Activated CD4-positive, alpha-beta T cell treated with anti-CD3 and anti-CD28 coated beads for 24 hours (primary cell): ENCODE measurements at places on chromosomes 13 and 19.

DNA sequence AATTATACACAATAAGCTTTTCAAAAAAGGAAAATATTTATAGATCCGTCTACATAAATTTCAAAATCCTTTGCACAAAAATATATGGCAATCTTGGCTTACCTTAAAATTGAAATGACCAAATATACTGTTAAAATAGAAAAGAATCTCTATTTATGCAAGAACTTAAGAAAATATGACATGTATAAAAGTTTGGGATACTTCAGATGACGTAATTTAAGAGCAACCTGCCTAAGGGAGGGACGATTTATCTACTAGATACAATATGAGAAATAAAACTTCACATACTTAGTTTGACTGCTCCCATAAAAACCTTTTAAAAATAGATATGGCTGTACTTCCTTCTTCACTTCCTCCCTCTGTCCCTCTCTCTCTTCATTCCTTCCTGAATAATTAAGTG is 587.3 kb upstream of the SPRY2 start:
- no peak for DNase-seq

DNA sequence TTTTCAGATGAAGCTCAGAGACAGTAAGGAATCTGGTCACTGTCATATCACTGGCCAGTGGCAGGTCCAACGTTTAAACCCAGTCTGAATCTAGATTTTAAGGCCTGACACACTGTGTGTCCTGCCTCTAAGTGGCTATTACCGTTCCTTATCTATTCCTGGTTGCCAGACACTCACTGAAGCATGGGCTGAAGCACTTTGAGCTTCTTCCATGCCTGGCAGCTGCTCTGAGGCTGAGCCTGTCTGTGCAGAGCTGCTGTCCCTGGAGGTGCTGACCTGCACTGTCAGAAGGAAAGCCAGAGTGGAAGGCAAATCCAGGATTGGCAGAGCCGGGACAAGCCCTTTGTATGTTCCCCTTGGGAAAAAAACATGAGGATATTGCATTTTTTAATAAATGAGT is 109.2 kb upstream of the SLC7A1 start:
- no peak for DNase-seq

- no peak for DNase-seq
These were observed 22.3 kb upstream of the STARD13 start for GRCh38 chr13:33307843-33308242.

GRCh38 chr13:23752111-23753001 is 136.8 kb downstream of the MIPEP start:
- no peak for DNase-seq

DNA sequence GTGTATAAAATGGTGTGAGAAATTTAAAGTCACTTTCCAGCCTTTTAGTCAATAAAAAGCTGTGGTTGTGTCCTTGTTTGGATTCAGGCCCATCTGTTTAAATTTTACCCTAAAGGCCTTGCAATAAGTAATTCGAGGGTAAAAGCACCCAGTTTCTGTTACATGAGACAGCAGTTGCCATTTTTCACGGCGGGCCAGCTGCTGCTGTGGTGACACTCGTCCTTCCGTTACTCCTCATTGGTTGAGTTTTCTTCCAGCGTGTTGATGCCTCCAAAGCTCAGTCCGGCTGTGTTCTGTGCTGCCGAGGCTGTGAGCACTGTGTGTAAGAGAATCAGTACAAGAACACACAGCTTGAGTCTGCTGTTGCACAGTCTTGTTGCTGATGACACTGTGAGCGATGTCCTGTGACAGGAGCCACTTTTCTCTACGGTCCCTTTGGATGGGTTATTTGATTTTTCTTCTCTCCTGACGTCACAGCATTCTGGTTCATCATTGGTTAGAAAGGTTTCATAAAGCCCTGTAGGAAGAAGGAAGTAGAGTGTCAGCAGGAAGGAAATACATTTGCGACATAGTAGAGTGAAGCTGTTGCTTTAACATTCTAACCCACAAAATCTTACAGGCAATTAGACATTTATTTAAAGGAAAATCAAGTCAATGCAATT is 602.5 kb upstream of the ARGLU1 start:
- DNase-seq = no peak

- DNase-seq = no peak
These were observed 4.9 kb upstream of the CERS1 start for GRCh38 chr19:18900700-18901481.

- DNase-seq = no peak
These were observed 946.0 kb downstream of the SLITRK5 start for GRCh38 chr13:88617176-88617575.

DNA sequence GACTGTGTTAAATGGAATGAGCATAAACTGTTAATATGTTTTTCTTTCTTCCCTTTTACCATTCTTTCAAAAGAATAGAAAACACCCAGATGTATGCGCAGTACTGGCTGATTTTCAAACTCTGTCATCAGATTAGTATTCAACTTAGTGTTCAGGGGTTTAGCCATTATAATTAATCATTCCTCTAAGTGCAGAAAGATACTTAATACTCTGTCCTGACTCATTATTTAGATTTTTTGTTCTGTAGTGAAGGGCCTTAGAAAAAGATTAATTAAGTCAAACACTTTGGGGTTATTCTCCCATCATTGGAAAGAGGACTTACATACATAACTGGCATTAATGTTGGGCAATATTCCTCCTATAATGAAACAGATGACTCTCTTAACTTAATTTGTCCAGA is 1316.7 kb upstream of the SLC10A2 start:
- DNase-seq = no peak

DNA sequence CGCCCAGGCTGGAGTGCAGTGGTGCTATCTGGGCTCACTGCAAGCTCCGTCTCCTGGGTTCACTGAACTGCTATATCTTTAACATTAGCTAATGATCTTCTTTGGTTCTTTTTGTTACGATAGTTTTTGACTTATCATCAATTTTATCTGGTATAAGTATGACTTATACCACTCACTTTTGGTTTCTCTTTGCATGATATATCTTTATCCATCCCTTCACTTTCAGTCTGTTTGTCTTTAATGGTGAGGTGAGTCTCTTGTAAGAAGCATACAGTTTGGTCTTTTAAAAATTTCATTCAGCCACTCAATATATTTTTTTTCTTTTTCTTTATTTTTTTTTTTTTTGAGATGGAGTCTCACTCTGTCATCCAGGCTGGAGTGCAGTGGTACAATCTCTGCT is 58.4 kb downstream of the ADGRE1 start:
- DNase-seq = no peak

GRCh38 chr13:110421696-110422385 is 114.8 kb downstream of the COL4A2 start:
- no peak for DNase-seq

DNA sequence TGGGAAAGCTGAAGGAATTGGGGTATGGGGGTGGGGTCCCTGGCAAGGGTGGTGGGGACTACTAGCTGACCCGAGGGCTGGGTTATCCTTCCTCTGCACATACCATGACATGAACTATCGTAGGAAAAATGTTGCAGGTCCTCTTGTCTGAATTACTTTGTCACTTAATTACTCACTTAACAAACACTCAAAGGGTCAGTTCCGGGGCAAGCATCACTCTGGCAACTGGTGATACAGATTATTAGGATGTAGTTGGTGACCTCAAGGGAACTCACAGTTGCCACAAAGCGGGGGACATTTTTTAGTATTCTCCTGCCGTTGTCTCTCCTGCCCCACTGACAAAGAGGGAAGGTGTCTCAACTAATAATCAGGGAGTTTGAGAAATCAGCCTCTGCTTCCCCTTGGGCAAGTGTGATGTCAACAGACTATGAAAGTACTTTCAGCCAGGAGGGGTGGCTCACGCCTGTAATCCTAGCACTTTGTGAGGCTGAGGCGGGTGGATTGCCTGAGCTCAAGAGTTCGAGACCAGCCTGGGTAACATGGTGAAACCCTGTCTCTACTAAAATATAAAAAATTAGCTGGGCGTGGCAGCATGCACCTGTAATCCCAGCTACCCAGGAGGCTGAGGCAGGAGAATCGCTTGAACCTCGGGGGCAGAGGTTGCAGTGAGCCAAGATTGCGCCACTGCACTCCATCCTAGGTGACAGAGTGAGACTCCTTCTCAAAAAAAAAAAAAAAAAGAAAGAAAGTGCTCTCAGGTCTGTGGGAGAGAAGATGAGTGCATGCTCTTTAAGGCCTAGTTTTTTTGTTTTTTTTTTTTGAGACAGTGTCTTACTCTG is 10.3 kb downstream of the DNAJB1 start:
- DNase-seq = no peak

GRCh38 chr13:113922412-113923118 is 51.3 kb downstream of the C13orf46 start:
- DNase-seq = no peak

GRCh38 chr13:76851961-76852360 is 34.2 kb downstream of the KCTD12 start:
- DNase-seq = no peak

DNA sequence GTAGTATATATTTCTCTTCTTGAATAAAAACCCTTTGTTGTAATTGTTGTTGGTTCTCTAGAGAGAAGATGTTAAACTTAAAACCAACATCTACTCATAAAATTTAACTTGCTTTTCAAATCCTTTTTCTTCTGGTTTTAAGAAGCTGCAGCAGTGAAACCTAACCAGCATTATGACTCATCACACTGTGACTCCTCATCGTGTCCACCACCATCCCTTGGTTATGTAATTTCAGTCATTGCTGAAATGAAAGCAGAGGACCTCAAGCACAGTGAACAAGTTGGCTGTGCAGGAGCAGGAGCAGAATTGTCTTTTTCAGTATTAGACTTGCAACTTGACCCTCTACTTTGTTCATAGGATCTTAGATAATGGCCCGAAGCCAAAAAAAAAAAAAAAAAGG is 64.9 kb upstream of the HTR2A start:
- DNase-seq = no peak

DNA sequence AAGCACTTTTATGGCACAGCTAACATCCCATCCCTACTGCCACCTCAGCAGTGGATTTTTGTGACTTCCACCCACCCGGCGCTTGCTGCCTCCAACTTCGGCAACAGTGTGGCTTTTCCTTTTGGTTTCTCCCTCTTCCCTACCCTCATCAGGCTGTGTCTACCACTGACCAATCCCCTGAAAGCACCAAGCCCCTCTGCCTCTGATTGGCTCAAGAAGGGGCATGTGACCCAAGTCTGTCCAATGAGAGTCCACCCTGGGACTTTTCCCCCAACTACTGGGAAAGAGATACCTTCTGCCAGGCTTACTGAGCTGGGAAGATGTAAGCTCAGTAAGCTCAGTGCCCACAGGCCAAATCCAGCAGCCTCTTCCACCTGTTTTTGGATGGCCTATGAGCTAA is 5.8 kb downstream of the SMIM7 start:
- DNase-seq = no peak

DNA sequence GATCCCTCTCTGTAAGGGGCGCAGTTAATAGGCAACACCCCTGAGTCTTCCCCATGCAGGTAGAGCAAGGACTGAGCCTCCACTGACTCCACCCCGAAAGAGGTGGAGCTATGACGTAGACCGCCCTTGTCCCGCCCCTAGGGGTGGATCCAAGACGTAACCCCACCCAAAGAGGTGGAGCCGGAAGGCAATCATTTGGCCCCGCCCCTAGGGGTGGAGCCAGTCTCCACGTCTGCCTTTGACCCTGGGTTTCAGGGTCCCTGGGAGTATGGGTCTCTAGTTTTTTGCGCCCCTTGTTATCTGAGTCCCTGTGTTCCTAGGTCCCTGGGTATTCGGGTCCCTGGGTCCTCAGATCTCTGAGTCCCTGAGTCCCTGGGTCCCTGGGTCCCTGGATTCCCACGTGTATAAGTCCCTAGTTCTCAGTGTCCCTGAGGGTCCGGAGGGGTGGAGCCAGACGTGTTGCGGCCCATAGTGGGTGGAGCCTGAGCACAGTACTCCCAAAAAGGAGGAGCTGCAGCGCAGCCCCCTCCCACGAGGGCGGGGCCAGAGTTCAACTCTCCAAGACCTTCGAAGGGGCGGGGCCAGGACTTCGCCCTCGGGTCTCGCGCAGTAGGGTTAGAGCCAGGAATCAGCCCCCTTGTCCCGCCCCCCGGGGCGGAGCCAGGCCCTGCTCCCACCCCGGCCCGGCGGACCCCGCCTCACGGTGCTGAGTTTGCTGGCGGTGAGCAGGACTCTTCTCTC is 5.3 kb downstream of the DENND1C start:
- DNase-seq = peak; percentile 52

DNA sequence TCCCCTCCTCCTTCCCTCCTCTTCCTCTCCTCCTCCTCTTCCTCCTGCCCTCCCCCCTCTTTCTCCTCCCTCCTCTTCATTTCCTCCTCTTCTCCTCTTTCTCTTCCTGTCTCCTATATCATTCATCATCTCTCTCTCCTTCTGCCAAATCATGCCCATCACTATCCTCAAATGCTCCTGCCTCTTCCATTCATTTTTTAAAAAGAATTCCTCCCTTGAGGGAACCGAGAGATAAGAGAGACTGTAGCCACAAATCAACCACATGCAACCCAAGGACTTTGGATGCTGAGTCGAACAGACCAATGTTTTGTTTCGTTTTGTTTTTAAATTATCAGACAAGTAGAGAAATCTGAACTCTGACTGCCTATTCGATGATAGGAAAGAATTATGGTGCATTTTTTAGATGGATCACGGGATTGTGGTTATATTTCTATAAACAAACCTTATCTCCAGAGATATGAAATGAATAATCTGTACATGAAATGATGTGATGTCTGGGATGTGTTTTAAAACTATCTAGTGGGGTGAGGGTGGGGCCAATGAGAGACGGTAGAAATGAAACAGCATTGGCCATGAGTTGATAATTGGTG is 9.5 kb upstream of the ZNF541 start:
- DNase-seq = no peak

DNA sequence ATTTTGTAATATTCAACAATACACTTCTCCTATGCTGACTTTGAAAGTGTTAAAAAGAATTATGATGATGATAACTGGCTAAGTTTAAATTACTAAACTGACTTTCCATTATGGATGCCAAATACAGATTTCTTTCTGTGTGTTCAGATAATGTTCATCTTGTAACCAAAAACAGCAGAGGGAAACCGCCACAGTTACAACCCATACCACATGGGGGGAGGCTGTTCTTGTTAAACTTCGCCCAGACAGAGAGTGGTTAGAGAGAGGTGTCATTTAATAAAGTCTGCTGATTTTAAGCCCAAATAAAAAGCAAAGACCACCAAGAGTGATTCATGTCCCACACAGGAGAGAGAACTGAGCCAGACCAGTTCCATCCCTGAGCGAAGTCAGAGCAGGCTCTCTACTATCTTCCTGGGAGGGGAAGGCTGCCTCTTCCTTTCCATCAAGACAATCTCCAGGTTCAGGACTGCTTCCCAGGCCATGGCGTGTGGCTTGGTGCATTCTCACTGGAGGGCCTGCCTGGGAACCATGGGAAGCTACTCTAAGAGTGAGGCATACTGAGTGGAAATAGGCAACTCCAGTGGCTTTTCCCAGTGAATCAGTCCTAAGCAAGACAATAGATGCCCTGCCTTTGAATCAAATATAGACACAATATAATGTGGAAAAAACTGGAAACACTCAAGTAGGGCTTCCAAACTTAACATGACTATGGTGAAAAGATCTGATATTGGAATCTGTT is 18.2 kb downstream of the EFNB2 start:
- no peak for DNase-seq

DNA sequence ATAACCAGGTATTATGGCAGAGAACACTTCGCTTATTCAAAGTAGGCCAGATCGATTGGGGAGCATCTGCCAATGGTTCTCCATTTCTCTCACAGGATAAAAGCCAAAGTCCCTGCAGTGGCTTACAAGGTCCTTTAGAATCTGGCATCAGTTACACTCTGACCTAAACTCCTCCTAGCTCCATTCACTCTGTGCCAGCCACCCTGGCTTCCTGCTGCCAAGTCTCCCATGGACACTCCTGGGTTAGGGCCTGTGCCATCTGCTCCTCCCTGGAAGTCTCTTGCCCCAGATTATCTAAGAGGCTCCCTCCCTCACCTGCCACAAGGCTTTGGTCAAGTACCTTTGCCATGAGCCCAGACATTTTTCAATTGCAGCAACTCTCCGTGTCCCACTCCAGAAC is 649.2 kb downstream of the DACH1 start:
- no peak for DNase-seq

GRCh38 chr13:50942630-50943311 is 33.2 kb downstream of the RNASEH2B start:
- no peak for DNase-seq
